ENCODE measurements at places on chromosomes 7 and 10. TPM values are rescaled to one million over a fixed set of nuclear protein-coding genes. Genes with fewer than 3 reads are reported as not detected.

IFIT1 gene
- 7.5 TPM for total RNA-seq

SH3PXD2A gene
- 6.3 TPM for total RNA-seq

CNPY1 gene
- total RNA-seq, result not detected

GARIN1A gene
- 0.18 TPM for total RNA-seq

DRGX gene
- not detected for total RNA-seq

GSTO2 gene
- 2.3 TPM for total RNA-seq

NEURL1 gene
- total RNA-seq, result 0.28 TPM

CFAP70 gene
- 0.18 TPM for total RNA-seq

SPAM1 gene
- total RNA-seq, result not detected

CLRN3 gene
- not detected for total RNA-seq

SPDYE5 gene
- total RNA-seq, result not detected

SFTPA2 gene
- not detected for total RNA-seq

RNF133 gene
- total RNA-seq, result under 0.01 TPM

COL13A1 gene
- 12.2 TPM for total RNA-seq

COL17A1 gene
- 0.83 TPM for total RNA-seq

CALCR gene
- total RNA-seq, result not detected

PON1 gene
- not detected for total RNA-seq

PRPS1L1 gene
- total RNA-seq, result not detected

OPN4 gene
- total RNA-seq, result not detected

HKDC1 gene
- under 0.01 TPM for total RNA-seq

CACNB2 gene
- 0.36 TPM for total RNA-seq

ITIH5 gene
- under 0.01 TPM for total RNA-seq

EBF3 gene
- 0.36 TPM for total RNA-seq

Measured in IMR-90 (cell line).